NCI-H446 treated with DMSO at 0.1 percent for 48 hours (cell line): ENCODE measurements at places on chromosomes 3 and 15.

GRCh38 chr3:142087676-142088075 is 61.7 kb downstream of the TFDP2 start:
- DNase-seq: no peak

- DNase-seq: no peak
These were observed 324.0 kb upstream of the CHRM5 start for GRCh38 chr15:33644304-33644703.

- no peak for DNase-seq
These were observed 54.4 kb downstream of the LARS2 start for GRCh38 chr3:45442679-45443253.

GRCh38 chr3:156187146-156187769 is 66.9 kb downstream of the KCNAB1 start:
- DNase-seq: no peak

- DNase-seq: no peak
These were observed 34.1 kb upstream of the HES1 start for GRCh38 chr3:194101592-194102432.
